ENCODE measurements at places on chromosomes 4 and X.

- DNase-seq: peak; percentile 53
Measured at GRCh38 chrX:103918050-103918449, 44.4 kb upstream of the TMSB15B start.

DNA sequence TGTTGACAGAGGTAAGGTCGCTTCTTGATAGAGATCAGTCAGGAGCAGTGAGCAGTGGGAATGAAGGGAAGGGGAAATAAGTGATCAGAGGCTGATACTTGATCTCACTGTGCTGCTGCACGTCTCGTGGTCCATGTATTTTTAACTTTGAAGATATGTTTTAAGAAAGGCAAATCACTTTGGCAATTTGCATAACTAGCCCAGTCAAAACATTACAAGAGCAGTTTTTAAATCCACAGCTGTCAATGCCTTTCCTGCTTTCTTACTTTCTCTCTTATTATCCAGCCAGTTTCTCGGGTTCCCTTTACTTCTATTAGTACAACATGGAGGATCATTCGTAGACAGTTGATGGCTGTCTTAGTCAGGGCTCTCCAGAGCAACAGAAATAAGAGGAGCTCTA lies 472.8 kb downstream of the TMA16 start:
- DNase-seq: no peak

DNA sequence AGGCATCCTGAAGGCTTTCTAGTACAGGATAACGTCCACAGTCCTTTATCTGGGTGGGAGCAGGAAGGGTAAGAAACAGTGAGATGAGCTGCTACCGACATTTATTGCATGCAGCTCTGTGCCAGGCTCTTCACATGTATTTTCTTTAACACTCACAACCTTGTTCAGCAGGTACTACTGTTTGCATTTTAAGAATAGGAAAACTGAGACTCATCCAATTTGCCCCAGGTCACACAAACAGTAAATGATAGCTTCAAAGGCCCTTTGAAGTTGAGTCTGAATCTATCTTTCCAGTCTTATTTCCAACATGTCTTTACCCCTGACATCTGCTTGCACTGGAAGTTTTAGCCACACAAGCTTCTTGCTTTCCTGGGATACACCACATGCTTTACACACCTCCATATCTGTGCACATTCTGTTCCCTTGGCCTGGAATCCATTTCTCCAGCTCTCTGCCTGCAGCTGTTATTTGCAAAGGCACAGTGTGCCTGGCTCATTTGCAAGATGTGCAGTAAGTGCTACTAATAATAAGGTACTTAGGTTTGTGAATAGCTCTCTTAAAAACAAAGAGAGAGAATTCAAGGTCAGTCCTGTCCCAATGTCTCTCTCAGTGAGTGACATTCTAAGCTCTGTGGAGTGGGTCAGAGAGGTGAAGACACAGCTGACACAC lies 61.2 kb downstream of the METTL14 start:
- DNase-seq: no peak

GRCh38 chr4:88747351-88747750 lies 49.7 kb upstream of the NAP1L5 start:
- DNase-seq: no peak
